ENCODE measurements at places on chromosomes 4 and X.
A peak's percentile ranks its signal among the peaks of the same experiment; 100 is the strongest.

DNA sequence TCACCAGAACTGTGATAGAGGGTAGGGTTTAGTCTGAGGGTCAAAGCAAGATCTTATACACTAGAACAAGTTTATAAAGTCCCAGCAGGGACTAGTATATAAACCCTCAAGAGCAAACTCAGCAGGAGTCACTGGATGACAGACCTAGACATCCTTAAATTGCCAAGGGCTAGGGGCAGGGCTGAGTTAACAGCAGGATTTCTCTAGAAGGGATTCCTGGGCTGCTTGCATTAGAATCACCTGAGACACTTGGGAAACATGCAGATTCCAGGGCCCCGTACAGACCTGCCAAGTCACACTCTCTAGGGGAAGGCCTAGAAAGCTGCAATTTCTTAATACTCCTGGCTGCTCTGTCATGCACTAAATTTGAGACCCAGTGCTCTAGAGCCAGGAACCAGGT is 6.6 kb upstream of the GPR50 start:
- H3K36me3 ChIP-seq, result no peaks in the 10 kb centered on the region
- DNase-seq, result no peak
- no peak overlapping the region for H3K4me3 ChIP-seq
- peaks cover 16% of the 10 kb centered on the region for H3K27me3 ChIP-seq
- no peaks in the 10 kb centered on the region for H3K4me1 ChIP-seq

DNA sequence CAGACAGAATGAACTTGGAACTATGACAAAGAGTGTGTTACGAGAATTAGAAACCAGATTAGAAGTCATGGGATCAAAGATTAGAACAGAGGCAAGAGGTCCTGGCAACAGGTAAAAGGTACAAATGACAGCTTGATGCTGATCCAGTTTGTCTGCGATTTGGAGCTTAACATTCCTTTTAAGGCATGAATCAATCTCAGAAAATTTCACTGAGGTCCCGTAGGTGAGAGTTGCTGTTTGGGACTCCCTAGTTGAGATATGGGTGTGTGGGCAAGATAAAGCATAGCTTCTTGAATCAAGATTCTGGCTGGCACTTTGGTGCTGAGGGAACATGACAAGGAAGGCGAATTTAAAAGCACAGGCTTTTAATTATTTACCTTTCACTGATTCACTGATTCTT is 62.6 kb upstream of the ACSL4 start:
- DNase-seq, result no peak
- no peaks in the 10 kb centered on the region for H3K4me1 ChIP-seq
- no peak overlapping the region for H3K4me3 ChIP-seq
- H3K27ac ChIP-seq, result no peak overlapping the region
- no peaks in the 10 kb centered on the region for H3K27me3 ChIP-seq

DNA sequence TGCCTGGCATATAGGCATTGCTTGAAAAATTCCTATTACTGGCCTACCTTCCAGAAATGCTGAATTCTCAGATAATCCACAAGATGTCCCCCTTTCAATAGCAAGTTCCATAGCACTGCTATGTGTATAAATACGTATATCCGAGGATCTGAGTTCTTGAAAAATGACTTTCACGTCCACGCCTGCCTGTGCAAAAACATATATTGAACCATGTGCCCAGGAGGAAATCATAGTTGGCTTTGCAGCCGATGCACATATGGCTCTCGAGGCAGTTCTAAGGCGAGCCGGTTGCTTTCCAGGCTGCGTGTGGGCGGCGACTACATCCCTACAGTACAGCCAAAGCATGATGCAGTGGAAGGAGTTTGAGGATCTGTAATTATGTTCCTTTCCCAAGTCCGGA is 55.4 kb upstream of the ESX1 start:
- H3K27me3 ChIP-seq, result no peaks in the 10 kb centered on the region
- no peaks in the 10 kb centered on the region for H3K4me1 ChIP-seq

- no peaks in the 10 kb centered on the region for H3K27me3 ChIP-seq
- peaks cover 21% of the 10 kb centered on the region for H3K4me1 ChIP-seq
- H3K4me3 ChIP-seq, result no peak overlapping the region
- H3K27ac ChIP-seq, result no peak overlapping the region
- DNase-seq, result no peak
These were observed 26.7 kb downstream of the SULT1E1 start for GRCh38 chr4:69833251-69833650.

DNA sequence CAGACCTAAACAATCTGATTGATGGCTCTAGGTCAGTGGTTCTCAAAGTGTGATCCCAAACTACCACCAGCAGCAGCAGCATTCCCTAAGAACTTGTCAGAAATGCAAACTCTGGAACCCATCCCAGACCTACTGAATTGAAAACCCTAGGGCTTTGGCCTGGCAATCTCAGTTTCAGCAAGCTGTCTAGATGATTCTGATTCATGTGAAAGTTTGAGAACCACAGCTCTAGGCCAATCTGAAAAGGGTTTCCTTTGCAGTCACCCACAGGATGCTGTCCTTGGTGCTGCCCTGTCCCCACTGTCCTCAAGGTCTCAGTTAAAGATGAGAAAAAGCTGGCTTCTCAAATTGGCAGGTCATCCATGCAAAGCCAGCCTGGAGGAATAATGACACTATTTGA is 34.8 kb downstream of the SMPX start:
- H3K4me3 ChIP-seq, result no peak overlapping the region
- H3K27ac ChIP-seq, result no peak overlapping the region
- no peaks in the 10 kb centered on the region for H3K4me1 ChIP-seq
- no peak for DNase-seq

DNA sequence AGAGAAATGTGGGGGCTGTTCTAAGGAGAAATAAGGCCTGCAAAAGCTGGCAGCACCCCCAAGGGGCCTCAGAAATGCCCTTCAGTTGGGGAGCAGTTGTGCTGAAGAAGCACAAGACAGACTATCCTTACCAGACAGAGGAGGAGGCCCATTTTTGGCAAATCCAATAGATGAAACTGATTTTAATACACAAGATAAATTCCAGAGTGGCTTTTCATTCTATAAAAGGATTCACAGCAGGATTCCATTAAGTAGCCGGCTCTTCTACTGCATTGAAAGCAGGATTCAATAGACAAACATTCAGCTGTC is 8.1 kb downstream of the SEPTIN6 start:
- H3K27ac ChIP-seq, result peak overlapping the region; percentile 91
- no peaks in the 10 kb centered on the region for H3K27me3 ChIP-seq
- no peak overlapping the region for H3K4me3 ChIP-seq
- DNase-seq, result no peak
- H3K4me1 ChIP-seq, result peaks cover 52% of the 10 kb centered on the region
- H3K36me3 ChIP-seq, result no peaks in the 10 kb centered on the region

DNA sequence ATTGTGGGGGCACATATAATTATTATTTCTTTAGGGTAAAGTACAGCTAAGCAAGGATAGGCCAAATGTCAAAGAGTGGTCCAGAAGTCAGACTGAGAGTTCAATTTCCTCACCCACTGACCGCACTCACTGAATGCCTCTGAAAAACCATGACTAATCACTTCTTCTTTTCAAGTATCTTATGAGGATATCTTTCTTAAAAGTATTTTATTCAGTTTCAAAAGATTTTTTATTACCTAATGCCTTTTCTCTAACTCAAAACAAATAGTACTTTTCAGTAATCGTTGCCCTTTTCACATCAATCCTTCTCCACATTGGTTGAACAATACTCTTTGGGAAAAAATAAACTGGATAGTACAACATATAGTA is 61.7 kb upstream of the CAMK2D start:
- no peak for DNase-seq
- H3K4me1 ChIP-seq, result peaks cover 41% of the 10 kb centered on the region
- no peak overlapping the region for H3K4me3 ChIP-seq

GRCh38 chr4:1323280-1323634 is 23.8 kb upstream of the UVSSA start:
- no peak overlapping the region for H3K4me3 ChIP-seq
- H3K4me1 ChIP-seq, result no peaks in the 10 kb centered on the region
- no peak for DNase-seq
- H3K27me3 ChIP-seq, result no peaks in the 10 kb centered on the region
